NCI-H748 treated with DMSO at 0.1 percent for 48 hours (cell line): ENCODE measurements at places on chromosomes 2 and 18.

DNA sequence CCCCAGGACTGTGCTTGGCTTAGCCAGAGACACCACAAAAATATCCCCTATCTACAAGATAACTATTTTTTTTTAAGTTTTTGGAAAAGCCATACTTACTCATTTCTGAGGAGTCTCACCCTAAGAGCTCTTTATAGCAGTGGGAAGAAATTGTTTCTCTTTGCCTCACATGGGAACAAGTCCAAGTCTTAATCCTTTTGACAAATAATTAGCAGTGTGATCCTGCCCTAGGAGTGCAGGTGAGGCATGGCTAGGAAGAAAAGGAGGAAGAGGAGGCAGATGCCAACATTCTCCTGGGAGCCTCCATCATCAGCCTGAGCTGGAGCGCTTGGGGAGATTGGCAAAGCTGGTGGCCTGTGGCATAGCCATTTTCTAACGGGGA lies 115.6 kb downstream of the STPG4 start:
- DNase-seq = no peak

GRCh38 chr2:20615068-20615465 lies 35.8 kb downstream of the HS1BP3 start:
- no peak for DNase-seq

DNA sequence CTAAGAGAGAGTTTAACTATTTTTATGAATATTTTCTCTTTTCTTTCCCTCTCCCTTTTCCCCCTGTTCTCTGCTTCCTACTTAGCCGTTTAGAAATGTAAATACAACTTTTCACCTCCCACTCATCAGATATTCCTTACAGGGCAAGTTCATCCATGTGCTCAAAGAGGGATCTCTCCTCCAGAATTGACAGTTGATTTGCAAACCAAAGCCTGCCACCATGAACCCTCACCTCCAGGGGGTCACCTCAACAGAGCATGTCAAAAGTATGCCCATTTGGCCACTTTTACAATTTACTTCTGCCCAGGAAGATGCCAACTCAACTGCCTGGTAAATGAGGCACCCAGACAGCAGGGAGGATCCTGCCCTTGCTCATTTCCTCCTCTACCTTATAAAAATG lies 149.2 kb upstream of the GYPC start:
- no peak for DNase-seq

DNA sequence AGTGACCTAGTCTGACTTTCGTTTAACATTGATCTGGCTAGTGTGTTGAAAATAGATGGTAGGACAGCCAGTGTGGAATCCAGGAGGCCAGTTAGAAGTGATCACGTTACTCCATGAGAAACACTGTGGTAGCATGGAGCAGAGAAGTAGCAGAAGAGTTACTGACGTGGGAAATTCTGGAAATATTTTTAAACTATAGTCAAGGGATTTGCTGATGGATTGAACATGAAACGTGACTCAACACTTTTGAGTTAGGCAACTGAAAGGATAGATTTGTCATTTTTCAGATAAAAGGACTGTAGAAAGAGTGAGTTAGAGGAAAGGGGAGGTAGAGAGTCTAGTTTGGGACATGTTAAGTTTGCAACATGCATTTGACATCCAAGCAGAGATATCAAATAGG lies 130.4 kb downstream of the IRS1 start:
- no peak for DNase-seq

DNA sequence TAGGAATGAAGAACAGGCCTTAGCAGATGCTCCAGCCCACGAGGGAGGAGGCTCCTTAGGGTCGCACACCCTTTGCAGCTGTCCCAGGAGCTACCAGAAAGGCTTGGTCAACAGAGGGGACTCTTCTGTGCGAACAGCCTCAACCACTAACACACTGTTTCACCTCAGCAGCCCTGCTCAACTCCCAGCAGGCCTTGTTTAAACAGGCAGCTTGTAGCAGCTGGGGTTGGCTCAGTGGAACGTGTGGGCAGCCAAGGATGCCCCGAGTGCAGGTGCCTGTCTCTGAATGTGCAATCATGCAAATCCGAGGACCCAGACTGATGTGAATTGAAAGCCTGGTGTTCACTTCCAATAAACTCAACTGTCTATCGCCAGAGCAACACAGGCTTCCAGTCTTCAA lies 88.7 kb upstream of the CXCR4 start:
- no peak for DNase-seq

DNA sequence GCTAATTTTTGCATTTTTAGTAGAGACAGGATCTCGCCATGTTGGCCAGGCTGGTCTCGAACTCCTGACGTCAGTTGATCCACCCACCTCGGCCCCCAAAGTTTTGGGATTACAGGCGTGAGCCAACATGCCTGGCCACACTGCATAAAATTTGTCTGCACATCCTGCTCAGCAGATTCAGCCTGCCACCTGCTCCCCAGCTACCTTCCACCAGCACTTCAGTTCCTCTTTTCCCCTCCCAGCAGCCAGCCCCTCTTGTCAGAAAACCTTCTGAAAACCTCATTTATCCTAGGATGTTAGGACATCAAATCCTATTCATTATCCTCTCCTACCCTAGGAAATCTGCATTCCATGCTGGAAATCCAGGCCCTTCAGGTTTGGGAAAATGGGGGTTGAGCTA lies 99.4 kb upstream of the STPG4 start:
- no peak for DNase-seq

GRCh38 chr2:227341553-227341952 lies 16.5 kb downstream of the MFF start:
- DNase-seq = no peak

DNA sequence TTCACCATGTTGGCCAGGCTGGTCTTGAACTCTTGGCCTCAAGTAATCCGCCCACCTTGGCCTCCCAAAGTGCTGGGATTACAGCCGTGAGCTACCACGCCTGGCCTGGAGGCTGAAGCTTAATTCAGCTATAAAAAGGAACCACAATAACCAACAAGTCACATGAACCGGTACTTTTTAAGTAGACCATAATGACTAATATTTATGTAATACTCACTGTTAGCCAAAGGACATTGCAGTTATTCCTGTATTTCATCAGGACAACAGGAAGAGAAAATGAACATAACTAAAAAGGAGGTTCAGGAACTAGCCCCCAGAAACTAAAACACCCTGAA lies 49.0 kb upstream of the TMEM87B start:
- DNase-seq = no peak

DNA sequence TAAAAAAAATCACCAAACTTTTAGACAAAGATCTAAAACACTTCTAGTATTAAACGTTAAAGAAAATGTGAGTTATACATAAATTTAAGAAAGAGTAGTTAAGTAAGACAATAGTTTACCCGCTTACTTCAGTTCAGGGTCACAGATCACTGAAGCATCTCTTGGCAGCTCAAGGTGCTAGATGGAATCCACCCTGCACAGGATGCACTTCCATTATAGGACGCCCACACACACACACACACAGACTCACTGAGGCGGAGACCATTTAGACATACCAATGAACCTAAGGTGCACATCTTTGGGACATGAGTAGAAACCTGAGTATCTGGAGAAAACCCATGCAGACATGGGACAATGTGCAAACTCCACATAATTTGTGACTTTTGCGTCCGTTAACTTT lies 630.6 kb upstream of the ZNF804A start:
- DNase-seq = no peak

GRCh38 chr2:152477347-152478092 lies 142.5 kb downstream of the FMNL2 start:
- DNase-seq = no peak
